Heart right ventricle (tissue), 16 donors: ENCODE measurements at places on chromosomes 16 and 17. TPM values are rescaled to one million over a fixed set of nuclear protein-coding genes. Genes with fewer than 3 reads are reported as not detected.
A peak's percentile ranks its signal among the peaks of the same experiment; 100 is the strongest.

The KRTAP4-5 gene
- not detected for total RNA-seq

The PERCC1 gene
- total RNA-seq: 0.47 TPM

The TAF1C gene
- 24.3 TPM for total RNA-seq

DNA sequence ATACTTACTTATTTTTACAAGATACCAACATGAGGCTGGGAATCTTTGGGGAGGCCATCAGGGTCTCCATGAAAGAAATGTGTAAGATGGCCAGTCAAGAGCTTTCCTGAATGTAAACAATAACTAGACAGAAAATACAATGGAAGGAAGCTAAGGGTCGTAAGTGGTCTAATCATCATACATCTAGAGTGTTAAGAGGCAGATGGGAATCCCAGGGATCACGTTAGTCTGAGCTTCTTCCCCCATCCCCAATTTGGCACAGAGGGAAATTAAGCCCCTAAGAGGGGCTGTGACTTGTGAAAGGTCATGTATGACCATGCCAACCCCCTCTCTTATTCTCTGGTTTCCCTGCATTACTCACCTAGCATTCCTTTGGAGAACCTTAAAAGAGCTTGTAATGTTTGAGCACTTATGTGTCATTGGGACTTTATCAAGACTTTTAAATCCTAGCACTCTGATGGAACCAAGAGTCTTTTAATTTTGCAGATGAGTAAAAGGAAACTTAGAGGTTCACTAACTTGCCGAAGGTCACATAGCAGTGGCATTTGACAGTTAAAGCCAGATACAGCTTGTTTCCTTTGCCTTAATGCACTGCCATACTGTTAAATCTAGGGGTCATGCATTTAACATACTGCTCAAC is 46.1 kb downstream of the DCUN1D3 start:
- peaks cover 60% of the 10 kb centered on the region for H3K4me1 ChIP-seq
- no peak overlapping the region for H3K4me3 ChIP-seq
- peak overlapping the region; percentile 70 for H3K27ac ChIP-seq
- no peaks in the 10 kb centered on the region for H3K27me3 ChIP-seq
- no peaks in the 10 kb centered on the region for H3K36me3 ChIP-seq

GRCh38 chr16:55506708-55507107 is 2.2 kb upstream of the LPCAT2 start:
- no peaks in the 10 kb centered on the region for H3K36me3 ChIP-seq

DNA sequence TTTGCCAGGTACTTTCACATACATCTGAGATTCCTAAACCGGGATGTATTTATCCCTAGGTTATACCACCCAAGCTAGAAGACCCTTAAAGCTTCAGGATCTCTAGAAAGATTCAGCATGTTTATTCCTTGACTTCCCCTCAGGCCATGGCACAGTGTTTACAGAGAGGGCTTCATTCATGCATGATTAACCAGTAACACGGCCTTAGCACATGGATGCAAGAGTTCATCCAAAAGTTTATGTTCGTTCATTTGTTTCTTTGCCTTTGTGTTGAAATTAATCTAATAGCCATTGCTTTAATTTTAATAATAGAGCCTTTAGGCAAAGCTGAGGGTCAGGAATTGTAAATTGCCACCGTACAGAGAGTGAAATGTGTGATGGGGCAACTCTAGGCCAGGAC is 13.8 kb downstream of the PCTP start:
- H3K27ac ChIP-seq: no peak overlapping the region
- no peak overlapping the region for H3K4me3 ChIP-seq
- H3K36me3 ChIP-seq: no peaks in the 10 kb centered on the region
- H3K4me1 ChIP-seq: peaks cover 30% of the 10 kb centered on the region
- no peak for DNase-seq

GRCh38 chr16:69874271-69874670 is 76.9 kb upstream of the CLEC18A start:
- no peaks in the 10 kb centered on the region for H3K27me3 ChIP-seq
- no peak for DNase-seq
- H3K4me1 ChIP-seq: peaks cover 9% of the 10 kb centered on the region

GRCh38 chr16:397736-398332 is 835 bp downstream of the NME4 start:
- H3K27me3 ChIP-seq: no peaks in the 10 kb centered on the region
- peaks cover 23% of the 10 kb centered on the region for H3K4me1 ChIP-seq
- H3K27ac ChIP-seq: peak overlapping the region; percentile 75
- H3K36me3 ChIP-seq: no peaks in the 10 kb centered on the region
- H3K4me3 ChIP-seq: peak overlapping the region; percentile 72
